ENCODE measurements at places on chromosomes 4 and X. TPM values are rescaled to one million over a fixed set of nuclear protein-coding genes. Genes with fewer than 3 reads are reported as not detected.

The TMEM192 gene
- total RNA-seq: 19.8 TPM

The UGT2B15 gene
- not detected for total RNA-seq

The VEGFD gene
- total RNA-seq: 0.32 TPM

The ARL9 gene
- 1.9 TPM for total RNA-seq

The CXorf49 gene
- total RNA-seq: not detected

The ACE2 gene
- not detected for total RNA-seq

Data from articular chondrocyte of knee joint (primary cell).